ENCODE measurements at places on chromosomes 6 and 20.

DNA sequence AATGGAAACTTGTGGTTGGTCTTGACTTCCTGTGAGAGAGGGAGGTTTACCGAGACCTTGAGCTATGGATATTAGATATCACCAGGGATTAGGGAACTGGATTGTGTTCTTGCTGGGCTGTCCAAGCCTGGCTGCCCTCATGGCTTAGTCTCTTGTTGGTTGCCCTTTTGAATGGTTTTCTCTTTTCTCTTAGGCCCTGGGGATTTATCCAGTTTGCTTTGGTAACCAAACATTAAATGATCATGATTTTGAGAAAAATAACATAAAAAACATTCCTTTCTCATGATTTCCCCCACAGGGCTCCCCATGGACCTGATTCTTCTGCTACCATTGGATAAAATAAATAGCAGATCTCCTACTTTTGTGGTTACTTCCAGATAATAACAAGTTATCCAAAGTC, 306.4 kb upstream of the RNF217 start:
- no peaks in the 10 kb centered on the region for H3K27me3 ChIP-seq
- DNase-seq: no peak
- no peaks in the 10 kb centered on the region for H3K36me3 ChIP-seq
- no peak overlapping the region for H3K27ac ChIP-seq

- no peaks in the 10 kb centered on the region for H3K4me1 ChIP-seq
- H3K27ac ChIP-seq: no peak overlapping the region
- no peak overlapping the region for H3K4me3 ChIP-seq
- peaks cover 47% of the 10 kb centered on the region for H3K27me3 ChIP-seq
- no peak for DNase-seq
These were observed 29.7 kb downstream of the SPDEF start for GRCh38 chr6:34526241-34526972.

DNA sequence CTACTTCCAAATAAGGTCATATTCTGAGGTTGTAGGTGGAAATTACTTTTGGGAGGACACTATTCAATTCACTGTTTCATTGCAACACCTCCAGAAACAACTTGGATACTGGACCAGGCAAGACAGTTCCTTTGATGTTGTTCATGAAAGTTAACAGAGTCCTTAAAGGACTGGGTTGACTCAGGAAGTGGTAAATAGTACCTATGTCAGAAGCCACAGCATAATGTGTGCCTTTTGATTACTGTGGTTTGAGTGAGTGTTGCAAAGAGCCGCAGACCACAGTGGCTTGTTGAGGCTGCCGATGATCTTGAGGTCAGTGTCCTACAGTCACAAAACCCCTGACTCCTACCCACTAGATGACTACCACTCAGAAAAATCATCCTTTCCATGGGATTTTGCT, 10.9 kb downstream of the IL20RA start:
- no peak overlapping the region for H3K4me3 ChIP-seq
- DNase-seq: no peak
- H3K36me3 ChIP-seq: no peaks in the 10 kb centered on the region
- H3K27me3 ChIP-seq: no peaks in the 10 kb centered on the region

- no peak overlapping the region for H3K4me3 ChIP-seq
- H3K36me3 ChIP-seq: no peaks in the 10 kb centered on the region
- H3K27me3 ChIP-seq: no peaks in the 10 kb centered on the region
- DNase-seq: no peak
These were observed 73.2 kb upstream of the CITED2 start for GRCh38 chr6:139447656-139447975.

GRCh38 chr6:26059941-26060340, 27.3 kb upstream of the HFE start:
- H3K27me3 ChIP-seq: no peaks in the 10 kb centered on the region
- no peak for DNase-seq
- no peaks in the 10 kb centered on the region for H3K36me3 ChIP-seq
- H3K27ac ChIP-seq: no peak overlapping the region

DNA sequence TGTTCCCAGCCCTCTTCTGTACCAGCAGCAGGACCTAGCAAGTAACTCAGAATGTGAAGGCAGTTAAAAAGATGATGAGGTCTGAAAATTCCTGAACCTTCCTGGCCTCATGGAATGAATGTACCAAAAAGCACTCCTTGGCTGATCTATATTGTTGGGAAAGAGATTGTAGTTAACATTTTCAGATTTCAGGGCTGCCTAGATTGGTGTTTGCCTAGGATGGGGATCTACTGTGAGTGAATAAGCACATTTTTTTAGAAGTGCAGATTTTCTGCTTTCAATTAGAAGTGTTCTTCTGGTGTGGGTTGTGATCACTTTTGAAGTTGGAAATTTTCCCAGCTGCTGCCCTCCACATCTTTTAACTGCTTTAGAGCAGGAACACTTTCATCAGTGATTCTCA, 6.2 kb downstream of the MYLIP start:
- H3K4me1 ChIP-seq: peaks cover 14% of the 10 kb centered on the region
- no peaks in the 10 kb centered on the region for H3K36me3 ChIP-seq
- no peak for DNase-seq
- H3K27ac ChIP-seq: no peak overlapping the region

- H3K27ac ChIP-seq: no peak overlapping the region
- H3K4me1 ChIP-seq: no peaks in the 10 kb centered on the region
- no peak for DNase-seq
- no peaks in the 10 kb centered on the region for H3K27me3 ChIP-seq
- H3K4me3 ChIP-seq: no peak overlapping the region
- H3K36me3 ChIP-seq: peaks cover 32% of the 10 kb centered on the region
These were observed 22.5 kb downstream of the KIAA0408 start for GRCh38 chr6:127436578-127437110.

- no peaks in the 10 kb centered on the region for H3K4me1 ChIP-seq
- no peaks in the 10 kb centered on the region for H3K36me3 ChIP-seq
- H3K27ac ChIP-seq: no peak overlapping the region
- no peak for DNase-seq
- H3K27me3 ChIP-seq: no peaks in the 10 kb centered on the region
These were observed 13.5 kb downstream of the TSHZ2 start for GRCh38 chr20:52985687-52986086.

DNA sequence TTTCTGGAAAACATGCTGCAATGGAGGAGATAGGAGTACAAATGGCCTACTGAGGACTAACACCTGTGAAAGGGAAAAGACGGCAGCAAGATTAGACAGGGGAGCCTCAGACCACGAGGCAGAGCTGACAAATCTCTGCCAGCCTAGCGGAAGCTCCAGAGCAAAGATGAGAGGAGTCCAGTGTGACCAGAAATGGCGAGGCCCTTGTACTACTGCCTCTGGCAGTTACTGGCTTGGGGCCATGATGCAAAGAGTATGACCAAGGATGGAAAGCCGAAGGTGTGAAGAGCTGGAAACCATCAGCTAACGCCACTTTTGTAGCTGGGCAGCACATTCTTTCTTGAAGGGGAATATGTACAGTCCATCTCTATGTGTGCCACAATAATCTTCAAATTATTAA, 55.4 kb downstream of the RALGAPA2 start:
- H3K4me3 ChIP-seq: no peak overlapping the region
- no peaks in the 10 kb centered on the region for H3K36me3 ChIP-seq
- H3K4me1 ChIP-seq: no peaks in the 10 kb centered on the region

DNA sequence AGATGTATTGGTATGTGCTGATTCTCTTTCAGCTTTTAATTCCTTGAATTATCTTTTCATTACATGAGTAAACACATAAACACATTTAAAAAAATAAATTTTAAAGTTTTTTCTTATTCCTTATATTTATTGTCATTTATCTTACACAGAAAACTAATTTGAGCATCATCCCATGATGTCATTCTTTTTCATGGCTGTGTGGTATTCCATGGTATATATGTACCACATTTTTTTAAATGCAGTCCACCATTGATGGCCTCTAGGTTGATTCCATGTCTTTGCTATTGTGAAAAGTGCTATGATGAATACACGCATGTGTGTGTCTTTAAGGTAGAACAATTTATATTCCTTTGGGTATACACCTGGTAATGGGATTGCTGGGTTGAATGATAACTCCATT, 33.3 kb downstream of the OTOR start:
- no peak for DNase-seq
- H3K27me3 ChIP-seq: no peaks in the 10 kb centered on the region
- H3K4me3 ChIP-seq: no peak overlapping the region
- H3K36me3 ChIP-seq: no peaks in the 10 kb centered on the region

DNA sequence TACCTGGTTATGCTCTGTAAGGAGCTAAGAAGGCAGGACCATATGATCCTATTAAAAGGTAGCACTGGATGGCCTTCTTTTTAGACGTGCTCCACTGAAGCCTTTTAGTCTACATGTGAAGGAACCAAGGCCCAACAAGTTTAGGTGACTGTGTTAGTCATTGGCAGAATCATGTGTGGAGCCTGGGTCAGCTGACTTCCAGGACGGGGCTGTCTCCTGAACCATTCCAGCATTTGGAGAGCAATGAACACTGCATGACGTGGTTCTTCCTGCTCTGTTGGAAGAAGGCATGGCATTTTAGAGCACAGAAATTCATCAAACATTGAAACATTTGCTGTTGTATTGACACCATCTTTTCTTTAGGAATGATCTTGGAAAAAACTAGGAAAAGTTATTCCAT, 87.8 kb upstream of the TIAM2 start:
- peaks cover 27% of the 10 kb centered on the region for H3K4me1 ChIP-seq
- DNase-seq: no peak
- no peak overlapping the region for H3K27ac ChIP-seq

DNA sequence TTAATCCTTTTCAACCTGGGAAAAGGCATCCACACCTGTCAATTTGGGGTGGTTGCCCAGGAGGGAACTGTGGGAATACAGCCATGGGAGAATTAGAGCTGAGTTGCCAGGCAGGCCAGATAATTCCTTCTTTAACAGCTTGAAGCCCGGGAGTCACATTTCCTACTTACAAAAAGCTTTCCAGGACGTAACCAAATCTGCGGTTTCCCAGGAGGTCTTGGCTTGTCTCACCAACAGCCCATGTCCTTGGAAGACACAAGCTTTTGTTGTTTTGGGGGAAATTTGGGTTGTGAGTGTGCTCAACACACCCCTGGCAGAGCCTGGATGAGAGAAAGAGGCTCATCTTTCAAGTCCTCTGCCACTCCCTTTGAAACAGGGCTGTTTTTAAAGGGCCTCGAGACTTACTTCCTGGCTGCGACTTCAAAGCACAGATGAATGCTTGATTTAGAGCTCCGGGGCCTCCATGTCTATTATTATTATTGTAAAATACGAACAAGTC, 465.9 kb upstream of the BTBD3 start:
- no peaks in the 10 kb centered on the region for H3K36me3 ChIP-seq
- peak; percentile 29 for DNase-seq
- peak overlapping the region; percentile 85 for H3K27ac ChIP-seq
- peaks cover 23% of the 10 kb centered on the region for H3K4me1 ChIP-seq
- no peak overlapping the region for H3K4me3 ChIP-seq

DNA sequence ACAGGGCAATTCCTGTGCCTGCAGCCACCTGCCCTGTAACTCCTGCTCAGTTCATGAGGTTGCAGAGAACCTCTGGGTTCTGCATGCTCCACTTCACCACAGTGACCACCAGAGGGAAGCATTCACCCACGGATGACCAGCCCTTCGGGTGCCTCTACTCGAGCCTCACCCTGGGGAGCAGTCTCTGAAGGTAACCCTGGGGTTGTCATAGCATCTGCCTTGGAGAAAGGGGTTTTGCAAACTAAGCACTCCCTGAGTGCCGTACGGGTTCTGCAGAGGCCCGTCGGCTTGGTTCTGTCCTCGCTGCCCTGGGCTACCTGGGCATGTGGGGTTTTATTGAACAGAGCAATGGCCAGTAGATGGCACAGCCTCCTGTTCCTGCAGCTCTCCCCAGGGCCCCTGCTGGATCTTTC, 10.2 kb upstream of the CST5 start:
- DNase-seq: peak; percentile 43
- H3K27me3 ChIP-seq: no peaks in the 10 kb centered on the region
- H3K4me3 ChIP-seq: no peak overlapping the region
- no peak overlapping the region for H3K27ac ChIP-seq
- H3K36me3 ChIP-seq: no peaks in the 10 kb centered on the region

DNA sequence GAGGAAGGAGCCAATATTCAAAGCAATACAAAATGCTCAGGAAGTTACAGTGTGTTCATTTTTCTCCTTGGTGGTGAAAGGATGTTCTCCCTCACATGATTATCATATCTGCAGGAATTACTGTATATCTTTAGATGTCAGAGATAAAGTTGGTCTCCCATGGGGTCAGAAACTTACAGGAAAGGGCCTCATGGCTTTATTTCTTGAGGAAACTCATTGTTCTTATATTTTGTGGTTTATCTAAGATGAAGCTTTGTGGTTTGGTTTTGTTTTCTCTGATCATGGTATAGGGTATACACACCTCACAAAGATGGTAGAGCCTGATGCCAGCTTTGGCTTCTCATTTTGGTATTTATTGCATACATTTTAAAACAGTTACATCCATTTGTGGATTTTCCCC, 100.5 kb upstream of the STXBP5 start:
- no peaks in the 10 kb centered on the region for H3K36me3 ChIP-seq
- H3K27me3 ChIP-seq: no peaks in the 10 kb centered on the region
- DNase-seq: no peak
- H3K4me3 ChIP-seq: no peak overlapping the region
- H3K27ac ChIP-seq: no peak overlapping the region

DNA sequence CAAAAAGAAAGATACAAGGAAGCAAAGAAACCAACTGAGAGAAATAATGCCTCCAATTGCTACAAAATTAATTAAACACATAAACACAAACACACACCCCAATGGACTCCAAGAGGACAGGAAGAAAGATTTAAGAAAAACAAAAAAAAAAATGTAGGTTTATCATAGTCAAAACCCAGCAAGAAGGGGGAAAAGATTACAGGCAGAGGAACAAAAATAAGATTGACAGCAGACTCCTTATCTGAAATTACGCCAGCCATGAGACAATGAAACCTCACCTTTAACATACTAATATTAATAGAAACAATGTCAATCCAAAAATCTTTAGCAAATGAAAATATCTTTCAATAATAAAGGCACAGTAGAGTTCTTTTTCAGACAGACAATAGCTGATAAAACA, 155.8 kb downstream of the RNGTT start:
- no peak overlapping the region for H3K4me3 ChIP-seq
- H3K4me1 ChIP-seq: no peaks in the 10 kb centered on the region
- no peak overlapping the region for H3K27ac ChIP-seq
- no peaks in the 10 kb centered on the region for H3K36me3 ChIP-seq
- H3K27me3 ChIP-seq: no peaks in the 10 kb centered on the region
